Cerebellum (tissue), 4 donors: ENCODE measurements at places on chromosomes 3 and 15. TPM values are rescaled to one million over a fixed set of nuclear protein-coding genes. Genes with fewer than 3 reads are reported as not detected.

- DNase-seq: no peak
Observed at GRCh38 chr15:23758891-23759290, 71.8 kb upstream of the NDN start.

The ANKRD63 gene
- total RNA-seq: 0.27 TPM

- DNase-seq: no peak
Observed at GRCh38 chr3:11717301-11717700, 73.6 kb upstream of the VGLL4 start.

The GOLGA6A gene
- total RNA-seq: 0.36 TPM

GRCh38 chr3:175059788-175060187 lies 200.7 kb downstream of the NAALADL2 start:
- no peak for DNase-seq

- no peak for DNase-seq
Observed at GRCh38 chr3:179829401-179829800, 176.6 kb downstream of the USP13 start.

The FAM107A gene
- total RNA-seq: 13.1 TPM

DNA sequence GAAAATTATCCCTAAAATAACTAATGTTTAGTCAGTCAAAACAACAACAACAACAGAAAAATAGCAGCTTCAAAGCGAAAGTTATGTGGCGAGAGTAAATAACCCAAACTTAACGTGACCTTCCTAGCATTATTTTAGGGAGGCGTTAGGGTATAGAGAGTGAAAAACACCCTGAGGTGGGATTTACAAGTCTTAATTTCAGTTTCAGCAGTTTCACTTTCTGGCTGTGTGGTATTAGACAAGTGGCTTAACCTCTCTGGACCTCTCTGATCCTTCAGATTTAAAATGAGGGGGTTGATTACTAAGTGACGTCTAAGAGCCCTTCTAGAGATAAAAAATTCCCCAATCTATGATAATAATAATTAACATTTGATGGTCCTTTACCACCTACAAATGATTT lies 291.2 kb downstream of the ZBTB20 start:
- no peak for DNase-seq

The BCL2A1 gene
- total RNA-seq: 0.82 TPM
